ENCODE measurements at places on chromosomes 11 and 22. TPM values are rescaled to one million over a fixed set of nuclear protein-coding genes. Genes with fewer than 3 reads are reported as not detected.

DNA sequence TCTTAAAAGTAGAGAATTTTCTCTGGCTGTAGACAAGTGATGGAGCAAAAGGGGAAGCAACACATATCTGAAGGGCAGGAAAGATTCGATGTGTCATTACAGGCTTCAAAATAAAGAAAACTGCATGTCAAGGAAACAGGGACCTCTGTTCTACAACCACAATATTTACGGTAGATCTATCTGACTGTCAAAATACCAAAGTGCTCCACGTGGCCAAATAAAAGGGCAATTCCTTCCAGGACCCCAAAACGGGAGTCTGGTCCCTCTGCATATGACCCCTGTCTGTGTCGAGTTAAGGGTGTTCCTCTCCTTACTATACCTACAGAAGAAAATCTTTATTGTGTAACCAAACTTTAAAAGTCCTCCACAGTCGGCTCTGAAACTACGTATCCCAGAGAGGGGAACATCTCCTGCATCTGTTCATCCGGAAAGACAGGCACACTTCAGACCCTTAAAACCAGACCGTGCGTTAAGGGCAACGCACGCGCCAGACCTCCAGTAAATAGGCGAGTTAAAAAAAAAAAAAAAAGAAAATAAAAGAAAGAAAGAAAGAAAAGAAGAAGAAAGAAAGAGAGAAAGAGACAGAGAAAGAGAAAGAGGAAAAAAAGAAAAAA lies 756 bp downstream of the CLNS1A start:
- no peak for DNase-seq

GRCh38 chr11:43285826-43286225 lies 26.0 kb upstream of the API5 start:
- no peak for DNase-seq

DNA sequence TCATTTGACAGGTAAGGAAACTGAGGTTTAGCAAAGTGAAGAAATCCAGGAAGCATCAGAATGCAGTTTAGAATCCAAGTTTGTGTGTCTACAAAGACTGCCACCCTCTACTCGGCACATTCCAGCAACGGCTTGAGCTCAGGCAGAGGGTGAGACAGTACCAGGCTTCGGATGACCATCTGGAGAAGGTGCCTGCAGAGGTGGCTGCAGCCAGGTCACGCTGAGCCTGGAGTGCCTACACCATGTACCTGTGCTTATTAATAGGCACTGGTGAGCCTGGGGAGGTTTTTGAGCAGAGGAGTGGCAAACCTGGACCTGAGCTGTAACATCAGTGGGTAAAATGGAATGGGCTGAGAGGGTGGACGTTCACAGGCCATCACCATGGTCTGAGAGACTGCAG lies 4.7 kb downstream of the FXYD6 start:
- no peak for DNase-seq

GRCh38 chr22:39013942-39014722 lies at the start of gene APOBEC3C:
Gene APOBEC3C, plus strand, starts transcription at chr22:39014257. Its CDS starts 106 bp downstream, at chr22:39014363.
- DNase-seq, result peak; percentile 77

DNA sequence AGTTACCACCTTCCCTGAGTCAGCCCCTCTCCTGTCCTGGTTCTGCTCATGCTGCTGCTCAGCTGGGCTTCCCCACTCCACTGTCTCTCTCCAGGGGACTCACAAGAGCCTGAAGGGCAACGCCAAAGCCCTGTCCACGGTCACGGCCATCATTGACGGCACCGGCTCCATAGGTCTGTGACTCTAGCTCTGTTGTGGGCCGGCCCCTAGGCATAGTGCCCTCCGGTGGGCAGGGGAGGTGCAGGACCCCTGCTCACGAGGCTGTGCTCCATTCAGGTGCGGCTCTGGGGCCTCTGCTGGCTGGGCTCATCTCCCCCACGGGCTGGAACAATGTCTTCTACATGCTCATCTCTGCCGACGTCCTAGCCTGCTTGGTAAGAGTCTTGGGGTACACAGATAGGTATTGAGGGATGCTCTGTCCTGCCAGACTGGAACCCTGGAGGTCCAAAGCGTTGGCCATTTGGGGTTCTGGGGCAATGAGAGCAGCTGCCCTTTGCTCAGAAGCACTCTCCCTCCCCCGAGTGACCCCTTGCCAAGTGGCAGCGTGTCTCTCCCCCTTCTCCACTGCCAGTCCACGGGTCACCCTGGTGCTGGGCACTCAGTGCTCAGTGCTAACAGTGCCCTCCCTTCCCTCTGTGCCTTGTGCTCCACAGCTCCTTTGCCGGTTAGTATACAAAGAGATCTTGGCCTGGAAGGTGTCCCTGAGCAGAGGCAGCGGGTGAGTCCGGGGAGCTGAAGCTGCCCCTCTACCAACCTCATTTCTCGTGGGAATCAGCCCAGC lies 22.4 kb downstream of the SLC37A2 start:
- no peak for DNase-seq

DNA sequence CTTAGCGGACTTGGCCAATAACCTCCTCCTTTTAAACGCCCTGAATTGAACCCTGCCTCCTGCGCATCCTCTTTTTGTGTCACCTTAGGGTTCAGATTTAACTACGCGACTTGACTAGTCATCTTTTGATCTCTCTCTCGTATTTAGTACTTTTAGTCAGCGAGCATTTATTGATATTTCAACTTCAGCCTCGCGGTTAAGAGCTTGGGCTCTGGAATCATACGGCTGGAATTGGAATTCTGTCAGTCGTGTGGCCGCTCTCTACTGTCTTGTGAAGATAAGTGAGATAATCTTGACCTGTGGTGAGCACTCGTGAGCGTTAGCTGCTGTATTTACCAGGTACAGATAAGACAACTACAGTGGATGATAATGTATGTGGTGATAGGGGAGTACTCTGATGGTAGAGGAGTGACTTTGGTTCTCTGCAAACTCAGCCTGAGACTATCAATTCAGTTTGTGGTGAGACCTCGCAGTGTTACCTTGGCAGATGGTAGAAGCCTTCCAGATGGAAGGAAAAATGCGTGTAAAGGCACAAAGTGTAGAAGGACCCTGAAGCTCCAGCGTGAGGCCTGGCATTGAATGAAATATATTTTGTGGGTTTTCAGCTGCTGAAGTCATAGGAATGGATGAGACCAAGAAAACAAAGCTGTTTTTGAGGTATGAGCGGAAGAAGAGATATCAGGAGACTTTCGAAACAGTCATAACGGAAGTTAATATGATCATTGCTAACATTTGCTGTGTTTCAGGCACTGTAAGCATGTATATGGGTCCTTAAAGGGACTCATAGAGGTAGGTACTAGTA lies 682 bp downstream of the ATM start:
- DNase-seq, result no peak

DNA sequence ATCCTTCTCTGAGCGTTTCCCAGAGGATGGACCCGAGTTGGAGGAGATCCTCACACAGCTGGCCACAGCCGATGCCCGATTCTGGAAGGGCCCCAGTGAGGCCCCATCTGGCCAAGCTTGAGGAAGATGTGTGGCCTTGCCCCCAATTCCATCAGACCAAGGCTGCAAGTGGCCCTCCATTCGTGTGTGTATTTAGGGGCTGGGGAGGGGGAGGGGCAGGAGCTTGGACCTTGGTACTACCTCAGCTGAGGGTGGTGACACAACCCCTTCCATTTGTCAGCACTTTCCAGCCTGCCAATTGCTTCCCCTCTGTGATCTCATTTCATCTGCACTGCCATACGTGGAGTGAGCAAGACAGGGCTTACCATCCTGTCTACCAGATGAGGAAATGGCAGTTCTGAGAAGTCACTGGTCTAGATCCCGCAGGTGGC lies 1.3 kb upstream of the BBS1 start:
- DNase-seq, result peak; percentile 33

DNA sequence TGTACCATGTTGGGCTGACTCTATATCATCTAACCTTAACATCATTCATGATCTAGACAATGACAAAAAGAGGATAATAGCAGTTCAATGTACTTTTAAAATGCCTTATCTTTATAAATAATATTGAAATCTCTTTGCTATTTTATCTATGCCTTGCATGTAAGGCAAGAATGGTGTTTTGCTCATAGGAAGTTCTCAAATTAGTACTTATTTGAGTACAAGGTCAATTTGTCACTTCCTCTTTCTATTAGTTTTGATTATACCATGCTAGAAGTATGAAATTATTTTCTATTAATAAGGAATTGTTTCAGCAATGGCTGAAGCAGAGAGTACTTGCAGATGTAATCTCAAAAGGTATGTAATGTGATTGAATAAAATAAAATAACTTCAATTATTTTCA lies 1285.4 kb upstream of the TENM4 start:
- DNase-seq, result no peak

DNA sequence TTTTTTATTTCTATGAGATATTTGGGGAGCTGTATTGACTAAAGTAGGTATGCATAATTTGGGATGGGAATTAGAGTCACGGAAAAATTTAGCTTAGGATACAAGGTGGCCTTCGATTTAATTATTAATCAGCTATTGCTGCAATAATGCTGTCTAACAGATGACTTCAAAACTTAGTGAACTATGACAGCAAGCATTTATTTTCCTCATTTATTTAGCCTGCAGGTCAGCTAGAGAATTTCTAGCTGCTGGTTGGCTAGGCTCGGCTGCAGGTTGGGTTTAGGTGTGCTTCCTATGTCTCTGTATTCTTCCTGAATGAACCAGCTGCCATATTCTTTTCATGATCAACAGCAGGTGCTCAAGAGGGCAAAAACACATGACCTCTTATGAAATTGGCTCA lies 181.8 kb upstream of the RAG2 start:
- no peak for DNase-seq

DNA sequence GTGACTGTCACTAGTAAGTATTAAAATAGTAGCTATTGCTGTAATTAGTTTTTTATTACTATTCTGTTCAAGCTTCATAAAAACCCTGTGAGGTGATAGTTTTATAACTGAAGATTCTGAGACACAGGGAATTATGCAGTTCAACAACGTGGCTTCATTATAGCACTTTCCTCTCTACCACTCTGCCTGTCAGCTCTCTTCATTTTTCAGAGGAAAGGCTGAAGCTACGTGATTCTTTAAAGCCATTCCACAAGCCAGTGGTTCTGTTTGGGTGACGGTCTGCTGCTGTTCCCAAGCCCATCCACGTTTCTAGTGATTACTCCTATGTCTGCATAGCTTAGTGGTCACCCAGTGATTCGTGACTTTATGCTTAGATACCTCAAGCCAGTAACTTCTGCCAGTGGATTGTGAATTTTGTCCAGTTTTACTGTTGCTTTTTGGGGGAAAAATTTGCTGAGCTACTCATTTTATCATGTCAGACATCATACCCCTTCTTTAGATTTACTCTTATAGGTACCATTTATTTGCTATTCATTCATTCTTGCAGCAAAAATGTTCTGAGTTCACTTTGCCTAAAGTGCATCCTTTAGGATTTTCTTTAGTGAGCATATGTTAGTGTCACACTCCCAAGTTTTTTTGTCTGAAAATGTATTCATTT lies 59.8 kb downstream of the UVRAG start:
- DNase-seq, result no peak

DNA sequence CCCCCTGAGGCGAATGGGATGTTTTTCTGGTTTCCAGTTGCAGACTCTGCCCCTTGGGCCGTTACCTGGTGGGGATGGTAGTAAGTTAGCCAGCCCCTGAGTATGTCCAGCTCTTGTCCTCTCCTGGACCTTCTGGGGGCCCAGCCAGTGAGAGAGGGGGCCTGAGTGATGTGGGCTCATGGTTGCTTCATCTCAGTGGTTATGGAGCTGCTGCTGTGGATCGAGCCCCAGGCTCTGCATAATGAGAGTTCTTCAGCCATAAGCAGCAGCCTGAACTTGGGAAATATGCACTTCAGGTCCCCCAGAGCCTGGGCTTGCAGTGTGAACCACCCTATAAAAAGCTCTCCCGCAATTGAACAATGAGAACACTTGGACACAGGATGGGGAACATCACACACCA lies 5.9 kb downstream of the TMPRSS13 start:
- DNase-seq, result no peak

DNA sequence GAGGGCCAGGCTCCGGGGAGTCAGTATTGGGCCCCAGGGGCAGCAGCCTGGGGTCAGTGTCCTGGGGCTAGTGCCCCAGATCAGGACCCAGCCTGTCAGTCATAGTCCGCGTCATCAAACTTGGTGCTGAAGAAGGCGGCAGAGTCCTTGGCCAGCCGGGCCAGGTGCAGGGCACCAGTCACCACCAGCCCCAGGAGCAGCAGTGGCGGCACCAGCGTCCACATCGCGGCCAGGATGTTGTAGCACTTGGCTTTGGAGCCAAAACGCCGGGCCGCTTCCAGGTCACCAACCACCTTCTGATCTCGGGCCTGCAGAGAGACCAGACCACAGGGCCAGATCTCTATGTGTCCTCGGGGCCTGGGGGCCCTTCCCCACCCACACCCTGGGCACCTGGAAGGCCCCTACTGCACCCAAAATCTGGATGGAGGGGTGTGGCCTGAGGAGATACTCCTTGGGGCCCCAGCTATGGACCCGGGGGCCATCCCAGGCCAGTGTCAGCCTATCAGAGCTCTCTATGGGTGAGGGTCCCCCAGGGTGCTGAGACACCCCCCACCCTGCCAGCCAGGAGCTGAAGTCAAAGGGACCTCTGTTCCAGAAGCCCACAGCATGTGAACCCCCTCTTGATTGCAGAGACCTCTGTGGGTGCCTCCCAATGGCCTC lies 790 bp downstream of the IFITM5 start:
- DNase-seq, result peak; percentile 44

The LSP1 gene
- 22.9 TPM for total RNA-seq

The SLC25A18 gene
- total RNA-seq, result 2.2 TPM

The FXYD6 gene
- total RNA-seq, result 35.4 TPM

The SLC6A5 gene
- total RNA-seq, result not detected

The C22orf31 gene
- total RNA-seq, result not detected

The RCOR2 gene
- 14.5 TPM for total RNA-seq

The SAA1 gene
- 7.1 TPM for total RNA-seq
